ENCODE measurements at places on chromosomes 7 and 10. TPM values are rescaled to one million over a fixed set of nuclear protein-coding genes. Genes with fewer than 3 reads are reported as not detected.
A peak's percentile ranks its signal among the peaks of the same experiment; 100 is the strongest.

The SDK1 gene
- 5.1 TPM for total RNA-seq

The KIAA1217 gene
- total RNA-seq: 9.1 TPM

The CREB5 gene
- 1.7 TPM for total RNA-seq

The CPEB3 gene
- 1.9 TPM for total RNA-seq

The ST8SIA6 gene
- 2.3 TPM for total RNA-seq

The WASHC2A gene
- total RNA-seq: 24.5 TPM

The SRRM3 gene
- total RNA-seq: 9.2 TPM

- no peaks in the 10 kb centered on the region for H3K27me3 ChIP-seq
- DNase-seq: no peak
- no peak overlapping the region for H3K27ac ChIP-seq
- no peak overlapping the region for H3K4me3 ChIP-seq
- H3K36me3 ChIP-seq: no peaks in the 10 kb centered on the region
These were observed 58.3 kb upstream of the COBL start for GRCh38 chr7:51374936-51375335.

GRCh38 chr7:155864991-155865690 is 52.9 kb upstream of the SHH start:
- no peak for DNase-seq
- no peak overlapping the region for H3K27ac ChIP-seq
- no peak overlapping the region for H3K4me3 ChIP-seq
- no peaks in the 10 kb centered on the region for H3K36me3 ChIP-seq
- no peaks in the 10 kb centered on the region for H3K27me3 ChIP-seq
- H3K4me1 ChIP-seq: no peaks in the 10 kb centered on the region

- DNase-seq: no peak
- H3K36me3 ChIP-seq: no peaks in the 10 kb centered on the region
- H3K4me1 ChIP-seq: no peaks in the 10 kb centered on the region
- no peak overlapping the region for H3K27ac ChIP-seq
- no peaks in the 10 kb centered on the region for H3K27me3 ChIP-seq
These were observed 146.9 kb downstream of the EVX1 start for GRCh38 chr7:27389496-27389895.

GRCh38 chr7:127582361-127582760 is 3.0 kb downstream of the GCC1 start:
- no peak for DNase-seq
- H3K27me3 ChIP-seq: peaks cover 18% of the 10 kb centered on the region
- H3K27ac ChIP-seq: no peak overlapping the region
- H3K36me3 ChIP-seq: peaks cover 7% of the 10 kb centered on the region
- H3K4me1 ChIP-seq: peaks cover 17% of the 10 kb centered on the region

DNA sequence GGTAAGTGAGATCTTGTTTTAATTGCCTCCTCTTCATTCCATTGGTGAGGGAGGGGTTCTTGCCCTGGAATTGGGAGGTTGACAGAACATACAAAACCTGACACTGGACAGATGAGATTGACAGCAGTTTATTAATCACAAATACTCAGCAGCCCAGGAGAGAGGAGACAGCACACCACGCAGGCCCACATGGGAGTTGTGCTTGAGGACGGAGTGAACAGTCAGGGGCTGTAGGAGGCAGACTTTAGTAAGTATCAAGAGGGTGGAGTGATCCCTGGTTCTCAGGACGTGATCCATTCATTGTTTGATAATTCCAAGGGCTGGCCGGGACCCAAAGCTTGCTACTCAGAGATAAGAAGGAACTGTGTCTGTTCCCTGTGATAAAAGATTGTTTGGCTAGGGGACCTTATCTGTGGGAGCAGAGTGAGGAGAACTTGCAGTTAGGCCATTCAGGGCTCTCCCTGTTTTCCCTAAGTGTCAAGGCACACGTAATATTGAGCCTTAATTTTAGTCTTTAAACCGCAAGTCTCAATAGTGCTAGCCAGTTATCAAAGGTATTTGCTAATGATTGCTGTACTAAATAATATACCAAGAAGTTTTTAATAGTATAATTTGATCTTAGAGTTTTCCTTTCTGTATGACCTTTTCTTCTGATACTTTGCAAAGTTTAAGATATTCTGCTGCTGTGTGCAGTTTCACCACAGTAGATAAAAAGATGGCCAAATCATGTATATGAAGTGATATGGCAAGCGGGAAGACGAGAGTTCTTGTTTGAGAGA is 14.5 kb downstream of the CAPZA2 start:
- H3K27ac ChIP-seq: peak overlapping the region; percentile 22
- H3K36me3 ChIP-seq: no peaks in the 10 kb centered on the region

DNA sequence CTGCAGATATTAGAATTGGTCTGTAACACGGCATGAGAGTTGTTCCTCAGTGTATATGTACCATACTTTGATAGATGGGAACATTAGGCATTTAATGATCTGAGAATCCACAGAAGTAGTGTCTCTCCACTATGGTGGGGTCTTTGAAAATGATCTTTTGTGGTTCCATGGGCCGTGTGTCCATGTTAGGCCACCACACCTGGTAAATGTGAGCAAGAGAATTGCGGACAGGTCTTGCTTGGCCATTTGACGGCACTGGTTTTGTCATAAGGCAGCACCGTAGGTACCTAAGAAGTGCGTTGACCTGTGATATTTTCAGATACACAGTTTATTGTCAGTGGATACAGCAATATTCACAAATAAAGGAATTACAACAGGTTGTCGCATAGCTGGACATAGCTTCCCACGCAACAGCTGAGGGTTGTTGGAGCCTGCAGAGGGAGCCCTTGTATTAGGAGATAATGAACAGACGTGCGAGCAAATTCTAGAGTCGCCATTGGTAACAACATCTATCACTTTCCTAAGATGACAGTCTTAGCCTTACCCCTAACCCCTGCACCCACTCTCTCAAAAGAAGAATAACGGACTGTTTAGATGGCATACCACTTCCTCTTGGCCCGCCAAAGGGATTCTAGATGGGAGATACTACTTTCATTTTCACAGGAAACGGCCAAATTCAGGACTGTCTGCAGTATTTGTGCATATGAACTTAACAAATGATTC is 111.4 kb downstream of the COL28A1 start:
- no peak overlapping the region for H3K4me3 ChIP-seq
- no peaks in the 10 kb centered on the region for H3K4me1 ChIP-seq
- H3K36me3 ChIP-seq: no peaks in the 10 kb centered on the region
- no peaks in the 10 kb centered on the region for H3K27me3 ChIP-seq
- peak; percentile 87 for DNase-seq

DNA sequence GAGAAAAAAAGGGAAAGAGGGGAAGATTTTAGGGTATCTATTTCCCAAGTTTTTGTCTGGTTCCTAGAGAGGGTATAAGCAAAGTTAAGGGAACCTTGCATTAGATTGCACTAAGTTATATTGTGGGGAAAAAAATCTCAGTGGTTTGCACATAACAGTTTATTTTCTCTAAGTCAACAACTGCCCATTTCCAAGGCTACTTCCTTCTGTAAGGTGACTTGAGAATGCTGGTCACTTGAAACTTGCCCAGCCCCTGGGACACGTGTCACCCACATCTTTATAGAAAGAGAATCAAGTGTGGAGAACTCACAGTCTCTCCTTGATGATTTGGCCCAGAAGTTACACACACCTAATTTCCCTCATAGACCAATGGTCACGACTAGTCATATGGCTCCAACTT is 488.6 kb upstream of the PODXL start:
- H3K27ac ChIP-seq: no peak overlapping the region
- no peaks in the 10 kb centered on the region for H3K36me3 ChIP-seq
- H3K4me3 ChIP-seq: no peak overlapping the region
- DNase-seq: no peak
- no peaks in the 10 kb centered on the region for H3K27me3 ChIP-seq

- no peak overlapping the region for H3K4me3 ChIP-seq
- H3K27ac ChIP-seq: no peak overlapping the region
These were observed 106.1 kb downstream of the PPP1R3A start for GRCh38 chr7:113812591-113813255.

- no peaks in the 10 kb centered on the region for H3K27me3 ChIP-seq
- DNase-seq: no peak
- no peak overlapping the region for H3K27ac ChIP-seq
- H3K4me1 ChIP-seq: no peaks in the 10 kb centered on the region
- H3K4me3 ChIP-seq: no peak overlapping the region
- peaks cover 9% of the 10 kb centered on the region for H3K36me3 ChIP-seq
These were observed 22.0 kb downstream of the CCDC126 start for GRCh38 chr7:23619141-23619540.

- H3K27me3 ChIP-seq: no peaks in the 10 kb centered on the region
- H3K27ac ChIP-seq: no peak overlapping the region
- H3K4me3 ChIP-seq: no peak overlapping the region
- no peak for DNase-seq
- H3K36me3 ChIP-seq: no peaks in the 10 kb centered on the region
These were observed 15.4 kb upstream of the EIF5AL1 start for GRCh38 chr10:79496896-79497295.

DNA sequence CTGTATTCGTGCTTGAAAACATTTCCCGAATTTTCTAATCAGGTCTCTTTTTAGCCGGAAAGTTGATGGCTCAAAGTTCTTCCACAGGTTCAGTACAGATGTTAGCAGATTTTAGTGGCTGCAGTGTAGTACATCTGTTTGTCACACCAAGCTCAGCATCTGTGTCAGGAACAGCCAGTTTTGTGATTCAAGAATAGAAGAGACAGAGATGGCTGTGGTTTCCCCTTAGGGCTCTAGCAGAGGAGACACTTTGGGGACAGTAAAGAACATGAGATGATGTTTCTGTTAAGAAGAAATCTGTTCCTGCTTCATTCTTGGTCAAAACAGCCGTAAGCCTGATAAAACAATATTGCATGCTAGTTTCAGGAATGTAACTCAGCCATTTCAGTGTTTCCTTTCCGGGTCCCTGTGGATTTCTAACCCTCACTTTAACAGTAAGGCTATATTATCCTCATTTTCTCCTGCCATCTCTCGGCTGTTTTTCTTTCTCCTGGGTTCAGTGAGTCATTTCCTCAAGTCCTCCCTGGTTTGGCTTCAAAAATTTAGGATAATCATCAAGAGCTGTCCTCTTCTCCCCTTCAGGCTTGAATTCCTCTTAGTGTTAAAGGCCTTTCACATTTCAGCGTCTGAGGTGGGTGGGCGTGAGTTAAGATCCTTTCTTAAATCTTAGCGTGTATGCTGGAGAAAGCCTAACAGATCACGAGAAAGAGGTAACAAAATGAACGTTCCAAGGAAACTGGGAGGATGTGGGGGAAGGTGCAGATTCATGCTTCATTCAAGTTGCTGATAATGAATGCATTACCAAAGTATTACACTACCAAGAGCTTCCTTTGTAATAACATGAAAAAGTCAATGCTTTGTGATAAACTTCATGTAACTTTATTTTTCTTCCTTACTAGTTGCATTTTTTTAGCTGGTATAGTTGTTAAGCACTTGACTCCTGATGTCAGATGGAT is 37.1 kb upstream of the BICC1 start:
- no peak overlapping the region for H3K27ac ChIP-seq
- no peak overlapping the region for H3K4me3 ChIP-seq
- H3K27me3 ChIP-seq: no peaks in the 10 kb centered on the region
- H3K36me3 ChIP-seq: no peaks in the 10 kb centered on the region
- no peak for DNase-seq

DNA sequence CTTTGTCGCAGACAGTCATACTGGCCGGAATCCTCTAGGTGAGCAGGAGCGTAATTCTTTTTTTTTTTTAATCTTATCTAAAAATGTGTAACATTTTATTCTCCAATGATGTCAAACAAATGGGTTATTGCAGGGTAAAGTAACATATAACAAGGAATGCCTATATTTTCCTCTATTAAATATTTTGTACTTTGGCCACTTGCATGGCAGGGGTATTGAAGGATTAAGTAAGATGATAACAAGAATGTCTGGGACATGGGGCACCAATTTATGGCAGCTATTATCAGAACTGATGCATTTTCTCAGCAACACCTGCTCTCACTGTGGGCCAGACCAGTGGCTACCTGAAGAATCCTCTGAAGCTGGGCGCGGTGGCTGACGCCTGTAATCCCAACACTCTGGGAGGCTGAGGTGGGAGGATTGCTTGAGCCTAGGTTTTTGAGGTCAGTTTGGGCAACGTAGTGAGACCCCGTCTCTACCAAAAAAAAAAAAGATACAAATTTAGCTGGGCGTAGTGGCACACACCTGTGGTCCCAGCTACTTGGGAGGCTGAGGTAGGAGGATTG is 24.0 kb upstream of the SNX10 start:
- no peak overlapping the region for H3K4me3 ChIP-seq
- DNase-seq: no peak
- H3K4me1 ChIP-seq: peaks cover 3% of the 10 kb centered on the region
- no peak overlapping the region for H3K27ac ChIP-seq
